HT-29 (cell line): ENCODE measurements at places on chromosomes 16 and 17.

DNA sequence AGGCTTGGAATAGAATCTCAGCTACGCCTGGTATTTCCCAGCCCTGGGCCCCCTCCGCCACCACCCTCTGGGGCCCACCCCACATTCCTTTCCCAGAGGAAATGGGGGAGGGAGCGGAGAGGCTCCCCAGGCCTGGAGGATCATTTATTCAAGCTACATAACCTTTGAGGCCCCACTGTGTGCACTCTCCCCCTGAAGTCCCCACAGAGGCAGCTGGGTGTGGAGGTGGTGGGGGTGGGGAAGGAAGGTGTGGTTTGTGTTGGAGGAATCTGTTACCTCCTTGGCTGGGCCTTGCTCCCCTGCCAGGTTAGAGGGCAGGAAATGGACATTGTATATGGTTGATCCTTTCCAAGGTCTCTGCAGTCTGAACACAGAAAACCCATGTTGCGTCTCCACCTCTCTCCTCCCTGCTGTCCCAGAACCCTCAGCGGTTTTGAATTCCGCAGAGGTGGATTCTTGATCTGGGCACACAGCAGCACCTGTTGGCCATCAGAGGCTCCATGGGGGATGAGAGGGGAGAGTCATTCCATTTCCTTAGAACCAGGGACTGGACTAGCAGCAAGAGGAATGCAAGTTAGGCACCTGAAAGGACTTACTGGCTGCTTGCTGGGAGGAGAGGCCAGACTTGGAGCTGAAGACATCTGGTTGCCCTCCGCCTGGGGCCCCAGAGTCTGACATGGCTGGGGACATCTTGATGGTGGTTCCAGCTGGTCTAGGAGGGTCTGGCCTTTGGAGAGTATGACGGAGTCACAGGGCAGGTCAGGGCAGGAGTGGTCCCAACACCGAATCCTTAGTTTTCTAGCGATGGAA is 23.0 kb downstream of the ARHGAP23 start:
- peak; percentile 99 for DNase-seq

- DNase-seq, result peak; percentile 39
Observed at GRCh38 chr16:49000594-49000993, 281.0 kb downstream of the CBLN1 start.

- DNase-seq, result no peak
Observed at GRCh38 chr16:72992142-72992601, 55.8 kb downstream of the ZFHX3 start.

- peak; percentile 53 for DNase-seq
Observed at GRCh38 chr17:61389670-61390478, 9.8 kb upstream of the TBX2 start.

DNA sequence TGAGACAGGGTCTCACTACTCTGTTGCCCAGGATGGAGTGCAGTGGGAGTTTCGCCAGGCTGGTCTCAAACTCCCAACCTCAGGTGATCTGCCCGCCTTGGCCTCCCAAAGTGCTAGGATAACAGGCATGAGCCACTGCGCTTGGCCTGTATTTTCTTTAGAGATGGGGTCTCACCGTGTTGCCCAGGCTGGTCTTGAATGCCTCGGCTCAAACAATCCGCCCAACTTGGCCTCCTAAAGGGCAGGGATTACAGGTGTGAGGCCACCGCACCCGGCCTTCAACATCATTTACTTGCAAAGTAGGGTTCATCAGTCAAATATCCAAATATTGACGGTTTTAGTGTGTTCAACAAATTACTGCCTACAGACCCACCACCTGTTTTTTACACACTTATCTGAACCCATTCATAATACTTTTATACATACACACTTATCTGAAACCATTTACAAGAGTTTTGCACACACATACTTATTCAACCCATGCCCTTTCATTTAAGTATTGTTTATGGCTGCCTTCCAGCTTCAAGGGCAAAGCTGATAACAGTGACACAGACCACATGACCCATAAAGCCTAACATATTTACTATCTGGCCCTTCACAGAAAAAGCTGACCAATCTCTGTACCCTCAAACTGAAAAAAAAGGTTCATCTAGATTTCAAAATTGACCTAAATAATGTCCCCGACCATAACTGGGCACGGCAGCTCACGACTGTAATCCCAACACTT is 11.9 kb downstream of the TMEM170A start:
- no peak for DNase-seq

GRCh38 chr17:50947782-50948543 is 81.8 kb upstream of the TOB1 start:
- DNase-seq, result peak; percentile 86

GRCh38 chr17:75531721-75532072 is 6.2 kb downstream of the LLGL2 start:
- no peak for DNase-seq

- no peak for DNase-seq
Observed at GRCh38 chr16:82136956-82137821, 32.8 kb downstream of the MPHOSPH6 start.

- DNase-seq, result no peak
Observed at GRCh38 chr16:84933774-84934631, 77.3 kb downstream of the ZDHHC7 start.

GRCh38 chr17:28953444-28954118 is 2.3 kb upstream of the PHF12 start:
- peak; percentile 38 for DNase-seq

DNA sequence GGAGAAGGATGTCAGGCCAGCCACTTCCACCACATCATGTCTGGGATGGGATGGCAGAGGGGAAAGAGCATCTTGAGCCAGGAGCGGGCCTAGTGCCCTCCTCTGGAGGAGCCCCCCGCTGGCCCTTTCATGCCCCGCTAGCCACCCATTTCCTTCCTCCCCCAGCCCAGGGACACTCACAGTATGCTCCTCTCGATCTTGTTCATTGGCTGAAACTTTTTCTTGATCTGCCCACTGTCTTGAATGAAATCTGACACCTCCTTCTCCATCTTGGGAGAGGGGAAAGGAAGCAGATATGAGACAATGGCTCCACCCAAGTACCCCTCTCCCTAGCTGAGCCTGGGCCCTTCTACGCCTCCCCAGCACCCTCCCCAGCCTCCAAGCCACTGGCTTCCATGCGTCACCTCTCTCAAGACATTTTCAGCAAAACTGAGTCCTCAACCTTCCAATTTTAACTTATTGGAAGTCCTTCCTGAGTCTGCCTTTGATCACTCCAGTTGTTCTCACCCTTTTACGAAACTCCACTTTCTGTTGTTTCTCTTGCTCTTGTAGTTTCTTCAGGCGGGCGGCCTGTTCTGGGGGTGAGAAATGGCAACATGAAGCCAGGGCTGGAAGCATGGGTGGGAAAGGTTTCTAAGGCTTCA is 7.2 kb downstream of the SPAG7 start:
- no peak for DNase-seq

- peak; percentile 23 for DNase-seq
Observed at GRCh38 chr16:84699147-84699711, 571 bp upstream of the USP10 start.

- no peak for DNase-seq
Observed at GRCh38 chr17:29368926-29369325, 21.2 kb upstream of the TAOK1 start.

- DNase-seq, result no peak
Observed at GRCh38 chr17:14329900-14330491, 29.1 kb downstream of the HS3ST3B1 start.

DNA sequence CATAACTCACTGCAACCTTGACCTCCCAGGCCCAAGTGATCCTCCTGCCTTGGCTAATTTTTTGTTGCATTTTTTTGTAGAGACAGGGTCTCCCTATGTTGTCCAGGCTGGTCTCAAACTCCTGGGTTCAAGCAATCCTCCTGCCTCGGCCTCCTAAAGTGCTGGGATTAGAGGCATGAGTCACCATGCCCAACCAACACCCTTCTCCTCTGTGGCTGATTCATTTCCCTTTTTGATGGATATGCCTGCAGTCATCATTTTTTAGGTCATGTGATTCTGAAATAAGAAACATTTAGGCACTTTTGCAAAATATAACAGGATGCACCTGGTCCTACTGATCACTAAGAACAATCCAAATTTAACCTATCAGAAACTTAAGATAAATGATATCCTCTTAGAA is 44.0 kb upstream of the YPEL2 start:
- DNase-seq, result no peak

GRCh38 chr17:15965528-15965927 is 20.6 kb downstream of the ADORA2B start:
- DNase-seq, result no peak

- no peak for DNase-seq
Observed at GRCh38 chr16:10541366-10541765, 39.0 kb downstream of the EMP2 start.

GRCh38 chr17:4719684-4720221 is 9.3 kb downstream of the ARRB2 start:
- no peak for DNase-seq

DNA sequence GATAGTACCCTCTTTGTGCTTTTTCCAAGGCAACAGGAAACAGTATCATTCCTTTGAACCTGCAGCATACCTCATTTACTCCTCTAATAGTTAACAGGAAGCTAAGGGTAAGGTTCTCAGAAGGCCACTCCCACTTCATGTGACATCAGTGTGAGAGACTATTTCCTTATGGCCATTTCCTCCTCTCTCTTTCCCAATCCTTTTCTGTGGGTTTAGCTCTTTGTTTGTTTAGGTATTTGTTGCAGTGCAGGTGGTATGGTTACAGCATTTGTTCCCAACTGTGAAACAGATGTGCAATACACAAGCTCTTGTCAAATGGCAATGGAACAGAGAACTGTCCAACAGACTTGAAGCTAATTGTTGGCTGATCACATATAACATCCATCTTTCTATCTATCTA is 14.7 kb downstream of the TMC5 start:
- DNase-seq, result peak; percentile 98

- no peak for DNase-seq
Observed at GRCh38 chr16:70589998-70590471, 56.3 kb upstream of the IL34 start.

DNA sequence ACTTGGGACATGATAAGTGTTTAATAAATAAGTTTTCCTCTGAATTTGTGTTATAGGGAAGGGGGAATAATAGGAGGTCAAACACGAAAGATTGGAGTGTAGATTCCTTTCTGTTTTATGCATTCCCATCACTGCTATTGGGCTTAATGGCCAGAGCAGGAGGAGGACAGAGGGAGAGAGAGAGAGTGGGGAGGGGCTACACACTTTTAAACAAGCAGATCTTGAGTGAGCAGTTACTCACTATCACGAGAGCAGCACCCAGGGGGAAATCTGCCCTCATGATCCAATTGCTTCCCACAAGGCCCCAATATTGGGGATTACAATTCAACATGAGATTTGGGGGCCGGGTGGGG is 505.0 kb downstream of the GRIN2A start:
- DNase-seq, result no peak

DNA sequence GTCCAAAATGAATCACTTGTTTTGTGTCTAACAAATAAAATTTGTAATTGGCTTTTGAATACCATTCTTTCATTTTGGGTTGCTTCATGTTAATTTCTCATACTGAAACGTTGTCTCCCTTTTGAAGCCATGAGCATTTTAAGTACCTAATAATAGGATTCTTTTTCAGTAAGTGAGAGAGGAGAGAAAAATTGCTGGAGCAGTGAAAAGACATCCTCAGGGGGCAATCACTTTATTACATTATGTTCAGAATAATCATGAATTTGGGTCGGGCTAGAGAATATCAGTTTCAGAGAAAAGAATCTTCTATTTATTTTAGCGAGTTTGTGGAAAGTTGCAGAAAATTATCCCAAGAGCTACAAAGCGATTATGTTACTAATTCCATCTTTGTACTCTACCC is 96.8 kb downstream of the CNTNAP4 start:
- no peak for DNase-seq

GRCh38 chr16:85777583-85778310 is 21.6 kb downstream of the EMC8 start:
- DNase-seq, result no peak

GRCh38 chr17:74299226-74300009 is 25.4 kb downstream of the DNAI2 start:
- no peak for DNase-seq

GRCh38 chr17:72642720-72643119 is 449.8 kb downstream of the SLC39A11 start:
- DNase-seq, result no peak

DNA sequence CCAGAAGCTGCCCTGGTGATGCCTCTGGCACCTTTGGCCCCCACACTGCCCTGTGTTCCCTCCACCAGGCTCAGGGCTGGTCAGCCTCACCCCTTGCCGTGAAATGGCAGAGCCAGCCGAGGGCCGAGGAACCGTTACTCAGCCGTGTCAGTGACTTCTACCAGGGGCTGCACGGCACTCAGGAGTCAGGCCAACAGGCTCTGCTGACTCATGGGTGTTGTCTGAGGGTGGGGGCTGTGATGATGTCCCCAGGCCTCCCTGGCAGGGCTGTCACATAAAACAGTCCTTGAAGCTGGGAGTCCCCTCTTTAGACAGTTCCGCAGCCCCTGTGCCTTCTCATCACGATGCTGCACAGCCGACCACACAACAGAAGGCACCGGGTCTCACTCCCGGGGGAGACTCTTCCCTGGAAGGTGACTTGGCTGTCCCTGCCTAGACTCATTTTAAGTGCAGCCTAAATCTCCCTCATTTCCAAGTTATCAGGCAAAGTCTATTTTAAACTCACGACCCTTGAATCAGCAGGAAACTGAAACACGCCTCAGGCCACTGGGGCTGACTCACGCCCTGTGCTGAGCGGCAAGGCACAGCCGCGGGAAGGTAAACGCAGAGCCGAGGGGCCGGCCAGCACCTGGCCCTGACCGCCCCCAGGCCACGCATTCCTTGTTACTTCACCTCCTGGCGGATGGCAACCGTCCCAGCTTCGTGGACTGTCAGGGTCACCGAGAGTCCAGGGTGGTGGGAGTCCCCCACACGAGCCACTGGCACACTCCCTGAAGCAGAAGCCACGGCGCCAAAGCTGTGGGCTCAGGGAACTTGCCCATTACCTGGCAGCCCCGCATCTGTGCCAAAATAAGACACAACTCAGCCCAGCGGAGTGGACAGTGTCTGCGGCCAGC is 102.6 kb downstream of the ZNF778 start:
- DNase-seq, result peak; percentile 35

GRCh38 chr16:4327386-4328045 is 11.6 kb downstream of the GLIS2 start:
- DNase-seq, result no peak

DNA sequence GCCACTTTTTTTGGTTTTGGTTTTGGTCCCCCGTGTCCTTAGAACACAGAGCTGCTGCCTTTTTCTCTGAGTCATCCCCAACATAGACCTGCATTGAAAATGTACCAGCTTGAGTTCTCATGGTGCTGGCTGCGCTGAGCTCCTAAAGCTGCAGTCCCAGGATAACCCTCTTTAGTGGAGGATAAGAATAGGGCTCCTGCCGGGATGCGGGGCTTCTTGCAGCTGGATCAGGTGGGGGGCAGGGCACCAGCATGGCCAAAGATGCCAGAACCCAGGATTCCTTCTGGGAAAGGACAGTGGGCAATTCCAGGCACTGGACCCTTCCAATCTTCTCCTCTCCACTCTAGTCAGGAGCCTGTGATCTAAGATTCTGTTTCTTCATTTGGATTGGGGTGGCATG is 8.3 kb upstream of the CLUH start:
- DNase-seq, result no peak

- no peak for DNase-seq
Observed at GRCh38 chr16:77767211-77767610, 21.2 kb upstream of the VAT1L start.
